ENCODE measurements at places on chromosomes 12 and 14.

DNA sequence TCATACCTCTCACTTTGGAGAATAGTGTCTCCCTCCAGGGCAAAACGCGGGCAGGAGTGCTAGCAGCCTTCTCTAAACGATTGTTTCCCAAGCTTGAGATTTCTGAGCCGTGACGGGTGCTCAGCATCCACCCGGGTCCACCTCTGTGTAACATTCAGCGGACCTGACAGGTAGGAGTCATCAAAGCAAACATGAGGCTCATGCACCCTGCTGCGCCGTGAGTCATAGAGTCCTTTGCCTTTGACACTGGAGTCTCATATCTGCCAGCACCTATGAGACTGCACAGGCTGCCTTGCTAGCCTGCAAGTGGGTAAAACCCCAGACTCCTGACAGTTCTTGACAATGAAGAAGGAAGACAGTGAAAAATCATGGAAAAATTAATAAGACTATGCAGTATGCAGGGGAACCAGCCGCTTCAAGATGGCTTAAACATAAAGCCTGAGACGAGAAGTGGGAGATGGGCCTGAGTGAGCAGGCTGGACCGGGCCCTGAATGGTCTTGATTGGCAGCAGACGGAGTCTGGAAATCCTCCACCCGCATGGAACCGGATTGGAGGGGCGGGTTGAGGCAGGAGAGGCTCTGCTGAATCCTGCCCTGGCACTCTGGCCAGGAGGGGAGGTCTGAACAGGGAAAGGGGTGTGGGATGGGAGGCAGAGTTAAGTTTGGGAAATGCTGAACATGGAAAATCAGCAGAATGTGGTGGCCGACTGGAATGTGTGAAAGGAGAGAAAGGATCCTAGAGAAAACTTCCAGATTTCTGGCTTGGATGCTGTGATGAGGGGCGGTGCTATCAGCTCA, 54.2 kb downstream of the LGMN start:
- DNase-seq = no peak

DNA sequence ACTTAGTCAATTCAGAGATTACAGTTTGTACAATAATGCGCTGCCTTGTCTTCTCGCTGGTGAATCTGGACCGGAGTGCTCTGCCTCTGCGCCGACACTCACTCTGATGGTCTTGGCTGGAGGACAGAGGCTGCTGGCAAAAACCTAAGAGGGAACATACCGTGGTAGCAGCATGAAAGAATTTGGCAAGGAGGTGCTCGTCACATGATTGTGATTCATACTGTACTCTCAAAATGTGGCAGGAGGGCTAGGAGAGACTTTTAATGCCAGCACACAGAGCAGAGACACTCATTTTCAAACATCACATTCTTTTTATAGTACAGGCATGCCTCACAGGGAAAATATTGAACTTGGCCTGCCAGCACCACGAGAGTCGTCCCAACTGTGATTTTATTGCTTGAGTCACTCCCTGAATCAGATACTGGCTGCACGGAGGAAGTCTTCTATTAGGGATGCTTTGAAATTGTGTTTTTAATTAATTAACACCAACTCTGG, 67.8 kb downstream of the HMGA2 start:
- DNase-seq = peak; percentile 43

DNA sequence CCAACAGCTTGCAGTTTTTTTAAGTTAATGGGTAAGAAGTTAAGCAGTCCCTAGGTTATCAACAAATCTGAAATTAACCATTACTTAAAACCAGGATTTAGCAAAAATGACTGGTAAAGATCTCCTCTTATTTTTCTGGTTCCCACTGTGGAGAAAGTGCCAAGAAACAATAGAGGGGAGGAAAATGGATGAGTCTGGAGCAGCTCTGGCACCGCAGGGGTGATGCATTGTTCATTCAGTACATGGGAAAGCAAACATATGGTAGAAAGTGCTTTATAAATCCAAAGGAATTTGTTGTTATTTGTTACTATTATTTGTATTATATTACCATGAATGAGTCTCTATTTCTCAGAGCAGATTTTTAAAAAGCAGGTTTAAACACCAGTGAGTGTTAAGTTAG, 92.2 kb downstream of the DYRK2 start:
- no peak for DNase-seq

DNA sequence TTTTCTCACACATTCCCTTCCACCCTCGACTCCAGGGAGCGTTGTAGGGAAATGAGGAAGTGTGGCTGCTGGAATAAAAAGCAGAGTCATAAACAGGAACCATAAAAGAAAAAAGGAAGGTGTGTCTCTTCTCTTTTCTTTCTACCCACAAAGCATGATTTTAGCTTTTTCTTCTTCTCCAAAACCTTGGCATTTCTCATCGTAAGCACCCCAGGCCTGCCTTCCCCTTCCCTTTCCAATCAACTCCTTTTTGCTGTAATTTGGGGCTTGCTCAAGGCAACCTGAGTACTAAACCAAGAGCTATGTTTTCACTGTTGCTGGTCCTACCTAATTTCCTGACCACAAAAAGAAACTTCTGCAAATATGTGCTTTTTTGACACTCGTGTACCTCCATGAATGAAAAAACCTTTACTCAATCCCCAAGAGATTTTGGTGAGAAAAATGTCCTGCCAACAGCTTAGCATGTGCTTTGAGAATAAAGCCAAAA, 9.2 kb downstream of the PLBD1 start:
- DNase-seq = peak; percentile 37

- DNase-seq = peak; percentile 68
Observed at GRCh38 chr14:78933948-78934524, 763.9 kb downstream of the NRXN3 start.

GRCh38 chr12:122850695-122851350, 15.6 kb downstream of the HIP1R start:
- no peak for DNase-seq
